ENCODE measurements at places on chromosomes 1 and 21. TPM values are rescaled to one million over a fixed set of nuclear protein-coding genes. Genes with fewer than 3 reads are reported as not detected.

- peak; percentile 72 for DNase-seq
Measured at GRCh38 chr21:26449161-26449560, 123.9 kb downstream of the CYYR1 start.

DNA sequence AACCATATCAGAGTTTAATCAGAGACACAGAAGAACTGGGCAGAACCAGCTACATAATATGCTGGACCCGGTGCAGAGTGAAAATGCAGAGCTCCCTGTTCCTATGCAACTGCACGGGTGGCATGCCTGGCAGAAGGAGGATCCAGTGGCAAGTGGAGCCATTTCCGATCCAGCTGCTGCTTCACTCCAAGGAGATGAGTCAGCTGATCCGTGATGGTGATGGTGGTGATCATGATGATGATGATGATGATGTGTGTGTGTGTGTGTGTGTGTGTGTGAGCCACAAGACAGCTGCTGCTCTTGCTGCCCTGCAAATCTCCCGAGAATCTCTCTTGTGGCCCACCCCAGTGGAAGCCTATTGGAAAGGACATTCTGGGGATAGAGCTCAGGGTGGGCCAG, 133.0 kb downstream of the URB2 start:
- no peak for DNase-seq

DNA sequence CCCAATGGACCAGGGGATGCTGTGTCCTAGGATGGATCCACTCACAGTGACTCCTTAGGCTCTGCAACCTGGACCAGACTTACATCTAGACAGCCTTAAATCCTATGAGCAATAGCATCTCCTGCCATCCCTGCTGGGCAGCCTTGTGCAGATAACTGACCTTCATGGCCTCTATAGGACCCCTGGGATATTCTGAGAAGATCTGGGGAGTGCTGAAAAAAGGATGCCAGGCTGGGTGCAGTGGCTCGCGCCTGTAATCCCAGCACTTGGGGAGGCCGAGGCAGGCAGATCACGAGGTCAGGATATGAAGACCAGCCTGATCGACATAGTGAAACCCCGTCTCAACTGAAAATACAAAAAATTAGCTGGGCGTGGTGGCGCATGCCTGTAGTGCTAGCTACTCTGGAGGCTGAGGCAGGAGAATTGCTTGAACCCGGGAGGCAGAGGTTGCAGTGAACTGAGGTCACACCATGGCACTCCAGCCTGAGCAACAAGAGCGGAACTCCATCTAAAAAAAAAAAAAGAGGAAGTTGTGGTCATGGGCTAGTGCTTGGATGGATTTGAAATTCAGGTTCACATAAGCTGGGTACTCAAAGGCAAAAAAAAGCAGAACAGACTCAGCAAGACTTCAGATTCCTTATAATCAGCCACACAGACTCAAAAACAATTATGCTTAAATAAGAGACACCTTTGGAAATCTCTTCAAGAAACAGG, 10.9 kb upstream of the SH2D1B start:
- no peak for DNase-seq

DNA sequence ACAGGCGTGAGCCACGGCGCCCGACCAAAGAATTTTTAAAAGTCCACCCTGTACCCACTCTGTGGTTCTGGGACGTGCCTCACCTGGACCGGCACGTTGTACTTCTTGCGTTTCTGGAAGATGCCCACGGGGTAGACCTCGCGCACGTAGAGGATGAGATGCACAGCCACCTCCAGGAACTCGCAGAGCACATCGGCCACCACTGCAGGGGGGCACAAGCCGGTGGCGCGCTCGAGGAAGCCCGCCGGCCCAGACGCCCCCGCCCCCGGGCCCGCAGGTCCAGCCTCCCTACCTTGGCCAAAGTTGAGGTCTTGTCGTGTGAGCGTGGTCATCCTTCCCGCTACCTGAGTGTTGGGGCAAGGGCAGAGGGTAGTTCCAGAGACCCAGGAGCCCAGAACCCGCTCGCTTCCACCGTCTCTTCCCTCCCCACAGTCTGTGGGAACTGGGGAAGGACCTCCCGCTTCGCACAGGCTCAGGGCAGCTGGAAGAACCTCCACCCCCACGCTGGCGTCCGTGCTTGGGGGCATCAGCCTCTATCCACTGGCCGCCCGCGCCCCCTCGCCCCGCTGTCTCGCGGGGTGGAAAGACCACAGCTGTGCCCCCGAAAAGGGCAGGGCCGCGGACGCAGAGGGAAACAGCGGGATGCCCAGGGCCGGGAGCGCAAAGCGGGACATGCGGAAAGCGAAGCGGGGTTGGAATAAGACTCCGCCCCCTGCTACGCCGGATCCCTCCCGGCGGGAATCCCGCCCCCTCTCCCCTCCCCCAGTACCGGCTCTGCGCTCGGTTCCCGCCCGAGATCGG, 478 bp downstream of the MAD2L2 start:
- DNase-seq, result no peak

- no peak for DNase-seq
Measured at GRCh38 chr1:70227439-70227838, 6.3 kb downstream of the SRSF11 start.

DNA sequence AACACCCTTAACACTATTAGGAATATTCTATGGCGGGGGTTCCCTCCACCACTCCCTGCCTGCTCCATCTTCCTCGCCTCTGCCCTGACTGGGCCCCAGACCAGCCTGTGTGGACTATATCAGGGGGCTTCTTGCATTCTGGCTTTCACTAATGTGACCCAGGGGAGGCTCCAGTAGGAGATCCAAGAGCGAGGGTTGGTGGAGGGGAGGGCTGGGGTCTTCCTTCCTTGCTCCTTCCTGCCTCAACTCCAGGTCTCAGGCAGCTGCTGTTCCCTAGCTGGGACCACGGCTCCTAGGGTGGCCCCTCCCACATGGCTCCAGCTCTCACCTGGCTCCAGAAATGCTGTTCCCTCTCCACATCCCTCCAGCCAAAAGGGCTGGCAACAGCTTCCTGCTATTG, 257.4 kb downstream of the MATN1 start:
- DNase-seq, result no peak

- DNase-seq, result no peak
Measured at GRCh38 chr1:27755865-27756264, 17.2 kb upstream of the STX12 start.

GRCh38 chr1:242787968-242788367, 263.5 kb upstream of the PLD5 start:
- no peak for DNase-seq

DNA sequence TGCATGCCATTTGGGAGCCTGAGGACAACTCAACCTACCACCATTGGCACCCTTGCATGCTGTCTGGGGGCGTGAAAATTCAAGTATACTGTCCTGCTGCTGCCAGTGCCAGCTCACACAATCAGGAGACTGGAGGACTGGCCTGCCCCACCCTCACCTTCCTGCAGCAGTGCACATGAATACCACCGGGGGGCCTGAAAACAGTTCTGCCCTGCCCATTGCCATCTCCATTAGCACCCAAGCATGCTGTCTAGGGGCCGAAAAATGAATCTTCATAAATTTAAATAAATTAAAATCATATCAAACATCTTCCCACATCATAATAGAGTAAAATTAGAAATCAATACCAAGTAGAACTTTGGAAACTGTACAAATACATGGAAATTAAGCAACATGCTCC, 322.1 kb upstream of the TMPRSS15 start:
- no peak for DNase-seq

DNA sequence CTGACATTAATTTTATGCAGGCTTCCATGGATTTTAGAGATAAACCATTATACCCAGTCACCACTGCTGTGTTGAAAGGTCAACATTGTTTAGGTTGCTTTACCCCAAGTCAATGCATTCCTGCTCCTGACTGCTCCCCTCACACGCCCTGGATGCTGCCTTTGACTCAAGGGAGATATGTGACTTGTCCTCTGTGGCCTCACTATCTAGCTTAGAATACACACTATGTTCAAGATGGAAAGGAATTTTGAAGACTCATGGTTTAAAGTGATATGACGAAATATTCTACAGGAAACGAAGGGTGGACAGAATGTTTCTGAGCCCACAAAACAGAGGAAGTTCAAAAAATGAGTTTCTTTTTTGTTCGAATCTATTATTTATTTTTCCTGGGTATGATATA, 170.4 kb upstream of the NR5A2 start:
- peak; percentile 49 for DNase-seq

DNA sequence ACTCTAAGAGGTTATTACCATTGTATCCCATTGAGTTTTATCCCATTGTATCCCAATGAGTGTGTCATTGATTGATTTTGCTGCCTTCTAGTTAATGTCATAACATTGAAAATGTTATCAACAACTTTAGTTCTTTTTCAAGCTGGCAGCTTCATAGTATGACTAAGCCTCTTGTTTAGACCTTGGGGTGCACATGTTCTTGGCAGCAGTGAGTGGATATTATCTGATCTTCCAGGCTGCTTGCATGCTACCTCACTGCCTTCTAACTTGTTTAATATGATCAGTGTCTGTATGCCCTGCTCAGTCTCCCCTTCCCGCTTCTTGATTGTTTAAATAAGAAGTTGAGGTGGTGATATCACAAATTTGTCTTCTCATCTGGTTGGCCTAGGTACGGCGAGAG, 24.6 kb downstream of the NTPCR start:
- peak; percentile 49 for DNase-seq

GRCh38 chr1:11854519-11854918, 4.2 kb downstream of the NPPB start:
- DNase-seq, result no peak

- no peak for DNase-seq
Measured at GRCh38 chr21:17784604-17785402, 34.4 kb downstream of the C21orf91 start.

- no peak for DNase-seq
Measured at GRCh38 chr1:243723050-243723449, 127.0 kb downstream of the AKT3 start.

DNA sequence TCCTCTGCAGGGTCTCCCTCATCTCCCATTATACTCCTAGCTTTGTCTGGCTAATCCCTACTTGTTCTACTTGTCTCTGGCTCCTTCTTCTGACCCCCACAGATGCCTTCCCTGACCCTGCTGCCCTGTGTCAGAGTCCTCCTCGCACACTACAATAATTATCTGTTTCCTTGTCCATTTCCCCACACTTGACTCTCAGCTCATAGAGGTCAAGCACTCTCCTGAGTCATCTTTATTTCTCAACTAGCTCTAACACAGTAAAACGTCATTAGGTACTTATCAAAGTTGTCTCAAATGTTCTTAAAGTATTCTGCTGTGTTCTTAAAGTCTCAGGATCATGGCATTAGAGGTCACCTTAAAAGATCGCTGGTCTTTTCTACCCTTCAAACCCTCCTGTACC, 47.1 kb downstream of the C8A start:
- DNase-seq, result peak; percentile 48

- DNase-seq, result no peak
Measured at GRCh38 chr1:7153464-7153863, 368.2 kb downstream of the CAMTA1 start.

DNA sequence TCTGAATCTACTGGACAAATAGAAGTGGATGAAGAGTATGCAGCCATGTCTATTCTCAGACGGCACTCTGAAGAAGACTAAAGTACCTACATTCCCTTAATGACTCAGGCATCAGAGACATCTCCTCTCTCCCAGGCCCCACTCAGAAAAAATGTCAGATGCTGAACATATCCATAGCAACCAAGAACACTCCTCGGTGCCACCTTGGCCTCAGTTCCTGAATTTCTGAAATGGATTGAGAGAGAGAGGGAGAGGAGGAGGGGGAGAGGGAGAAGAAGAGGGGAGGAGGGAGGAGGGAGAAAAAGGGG, 16.0 kb upstream of the OVAAL start:
- DNase-seq, result no peak

DNA sequence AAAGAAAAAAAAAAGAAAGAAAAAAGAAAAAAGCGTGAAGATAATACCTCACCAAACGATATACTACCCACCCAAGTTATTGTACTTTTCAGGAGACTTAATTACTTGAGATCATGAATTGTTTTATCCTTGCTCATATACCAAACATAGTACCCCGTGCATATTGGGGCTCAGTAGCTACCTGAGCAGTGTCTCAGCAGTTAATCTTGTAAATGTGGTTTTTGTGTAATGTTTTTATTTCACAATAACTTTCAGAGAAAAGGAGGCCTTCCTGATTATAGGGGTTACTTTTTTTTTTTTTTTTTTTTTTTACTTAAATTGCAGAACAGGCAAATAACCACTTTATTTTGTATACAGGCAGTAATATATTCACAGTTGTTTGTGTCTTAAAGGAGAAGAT, 80.3 kb downstream of the OSBPL9 start:
- no peak for DNase-seq

- DNase-seq, result no peak
Measured at GRCh38 chr1:58780411-58780810, 3.4 kb downstream of the JUN start.

DNA sequence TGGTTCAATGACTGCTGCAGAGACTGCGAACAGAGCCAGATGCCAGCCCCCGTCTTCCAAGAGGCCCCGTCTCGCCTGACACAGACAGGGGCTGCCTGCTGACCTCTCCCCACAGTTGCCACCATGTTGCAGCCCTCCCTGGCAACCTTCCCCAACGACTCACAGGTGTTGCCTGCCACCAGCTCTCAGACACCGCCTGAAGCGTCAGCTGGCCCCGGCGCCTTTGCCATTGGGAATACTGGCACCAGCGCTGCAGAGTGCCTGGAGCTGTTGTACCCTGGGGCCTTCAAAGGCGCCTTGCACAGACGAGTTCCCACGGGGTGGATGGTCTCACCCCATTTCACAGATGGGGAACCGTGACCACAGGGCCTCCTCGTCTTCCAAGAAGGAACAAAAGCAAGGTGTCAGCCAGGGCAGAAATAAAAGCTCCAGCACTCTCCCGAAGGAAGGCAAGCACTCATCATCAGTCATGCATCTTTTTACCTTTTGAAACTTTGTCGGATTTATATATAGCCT, 167.0 kb downstream of the ADSS2 start:
- DNase-seq, result no peak

- DNase-seq, result no peak
Measured at GRCh38 chr1:25648681-25649440, 32.3 kb downstream of the MAN1C1 start.

GRCh38 chr21:26934383-26934782, 32.5 kb downstream of the ADAMTS5 start:
- no peak for DNase-seq

- DNase-seq, result no peak
Measured at GRCh38 chr21:35607406-35607805, 452.9 kb downstream of the SETD4 start.

- peak; percentile 70 for DNase-seq
Measured at GRCh38 chr1:16677552-16678431, 11.0 kb upstream of the RNU1-3 start.

- DNase-seq, result no peak
Measured at GRCh38 chr1:116775116-116775752, 21.0 kb downstream of the CD2 start.

GRCh38 chr1:166920561-166921475, 44.8 kb upstream of the TADA1 start:
- no peak for DNase-seq

- DNase-seq, result no peak
Measured at GRCh38 chr1:116545359-116545705, 25.5 kb downstream of the CD58 start.

FCRLB gene
- 2.9 TPM for total RNA-seq

PRDM15 gene
- 4.2 TPM for total RNA-seq

OLFML3 gene
- 134 TPM for total RNA-seq

TSPAN1 gene
- total RNA-seq, result 0.43 TPM

IFI16 gene
- 60.5 TPM for total RNA-seq

ROR1 gene
- total RNA-seq, result 10.3 TPM

KRTAP19-8 gene
- total RNA-seq, result not detected

FMN2 gene
- 35.0 TPM for total RNA-seq

TMEM61 gene
- total RNA-seq, result not detected

EPHA2 gene
- 47.0 TPM for total RNA-seq

GPR161 gene
- total RNA-seq, result 11.3 TPM

PTPRC gene
- total RNA-seq, result 3.5 TPM

MYBPH gene
- total RNA-seq, result 0.43 TPM

PAPPA2 gene
- total RNA-seq, result 1.3 TPM
